ENCODE measurements at places on chromosomes 1 and 21.
A peak's percentile ranks its signal among the peaks of the same experiment; 100 is the strongest.

DNA sequence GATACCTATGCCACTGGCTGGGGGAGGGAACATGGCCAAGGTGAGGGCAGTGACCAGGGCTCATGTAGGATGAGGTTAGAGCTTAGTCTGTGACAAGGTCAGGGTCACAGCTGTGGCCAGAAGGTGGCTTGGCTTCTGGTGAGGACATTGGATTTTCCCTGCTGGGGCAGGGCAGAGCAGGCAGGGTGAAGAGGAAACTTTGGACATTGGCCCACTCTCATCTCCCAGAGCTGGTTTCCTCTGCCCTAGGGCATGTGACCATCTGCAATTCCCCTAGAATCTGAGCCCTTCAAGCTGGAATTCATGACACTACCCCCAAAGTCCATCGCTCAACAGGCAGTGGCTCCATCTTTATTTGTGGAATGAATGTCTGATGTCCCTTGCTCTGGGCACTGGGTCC is 5.3 kb downstream of the DMBX1 start:
- no peak for DNase-seq

DNA sequence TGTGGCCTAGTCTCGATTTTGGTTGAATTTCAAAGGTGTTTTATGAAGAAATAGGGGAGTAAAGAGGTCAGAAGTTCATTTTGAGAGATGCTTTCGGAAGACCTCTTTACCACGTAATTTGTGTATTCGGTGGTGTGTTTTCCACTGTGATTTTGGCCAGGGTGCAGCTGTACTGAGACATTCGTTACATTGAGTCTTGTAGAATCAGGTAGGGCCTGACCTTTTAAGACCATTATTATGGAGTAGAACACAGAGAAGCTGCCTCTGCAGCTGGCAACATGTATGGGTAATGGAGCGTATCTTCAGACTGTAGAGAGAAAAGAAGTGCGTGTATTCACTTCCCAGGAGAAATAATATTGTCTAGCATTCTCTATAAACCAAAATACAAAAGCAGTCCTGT is 326.5 kb downstream of the PDE4B start:
- DNase-seq = no peak

- DNase-seq = peak; percentile 41
Measured at GRCh38 chr1:16905110-16905867, 9.5 kb downstream of the RNU1-2 start.

DNA sequence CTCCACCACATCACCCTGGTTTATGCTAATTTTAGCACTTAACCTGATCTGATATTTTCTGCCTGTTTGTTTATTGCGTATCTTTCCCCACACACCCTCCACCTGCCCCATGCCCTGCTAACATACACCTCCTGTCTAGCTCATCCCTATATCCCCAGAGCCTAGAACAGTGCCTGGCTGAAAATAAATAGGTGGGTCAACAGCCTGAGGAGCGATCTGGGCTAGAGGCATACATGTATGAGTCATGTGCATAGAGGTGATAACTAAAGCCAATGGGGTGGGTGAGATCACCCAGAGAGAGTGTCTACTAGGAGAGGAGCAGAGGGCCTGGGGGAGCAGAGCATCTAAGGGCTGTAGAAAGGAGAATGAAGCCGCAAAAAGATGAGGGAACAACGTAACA is 2.7 kb downstream of the HTR1D start:
- no peak for DNase-seq

GRCh38 chr1:166924823-166925541 is 48.9 kb upstream of the TADA1 start:
- no peak for DNase-seq

DNA sequence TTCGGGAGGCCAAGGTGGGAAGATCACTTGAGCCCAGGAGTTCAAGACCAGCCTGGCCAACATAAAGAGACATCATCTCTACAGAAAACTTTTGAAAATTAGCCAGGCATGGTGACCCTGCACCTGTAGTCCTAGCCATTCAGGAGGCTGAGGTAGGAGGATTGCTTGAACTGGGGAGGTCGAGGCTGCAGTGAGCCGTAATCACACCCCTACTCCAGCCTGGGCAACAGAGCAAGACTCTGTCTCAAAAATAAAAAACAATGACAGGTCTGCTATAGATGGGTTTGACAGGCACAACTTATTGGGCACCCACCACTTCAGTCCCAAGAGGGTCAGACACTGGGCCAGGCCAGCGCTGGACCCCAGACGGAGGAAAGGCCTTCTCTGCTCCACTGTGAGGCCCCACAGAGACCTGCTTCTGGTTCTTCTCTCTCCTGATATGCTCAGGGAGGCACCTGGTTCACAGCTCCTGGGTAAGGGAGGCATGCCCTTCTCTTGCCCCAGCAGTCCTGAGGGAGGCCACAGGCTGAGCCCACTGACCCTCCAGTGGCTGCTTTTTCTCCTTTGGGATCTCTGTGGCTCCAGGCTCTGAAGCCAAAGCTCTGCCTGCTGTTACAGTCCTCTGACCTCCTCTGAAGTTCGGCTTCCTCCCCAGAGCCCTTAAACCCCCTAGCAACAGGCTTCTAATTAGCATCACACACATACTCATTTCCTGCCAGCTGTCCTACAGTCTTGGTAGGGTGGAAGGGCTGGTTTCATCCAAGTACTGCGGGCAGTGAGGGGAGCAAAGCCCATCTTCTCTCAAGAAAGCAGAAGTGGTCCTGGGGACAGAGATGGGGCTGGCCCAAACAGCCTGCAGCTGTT is 14.4 kb downstream of the S100A16 start:
- no peak for DNase-seq

GRCh38 chr1:32474954-32475353 is 10.1 kb downstream of the ZBTB8B start:
- no peak for DNase-seq

DNA sequence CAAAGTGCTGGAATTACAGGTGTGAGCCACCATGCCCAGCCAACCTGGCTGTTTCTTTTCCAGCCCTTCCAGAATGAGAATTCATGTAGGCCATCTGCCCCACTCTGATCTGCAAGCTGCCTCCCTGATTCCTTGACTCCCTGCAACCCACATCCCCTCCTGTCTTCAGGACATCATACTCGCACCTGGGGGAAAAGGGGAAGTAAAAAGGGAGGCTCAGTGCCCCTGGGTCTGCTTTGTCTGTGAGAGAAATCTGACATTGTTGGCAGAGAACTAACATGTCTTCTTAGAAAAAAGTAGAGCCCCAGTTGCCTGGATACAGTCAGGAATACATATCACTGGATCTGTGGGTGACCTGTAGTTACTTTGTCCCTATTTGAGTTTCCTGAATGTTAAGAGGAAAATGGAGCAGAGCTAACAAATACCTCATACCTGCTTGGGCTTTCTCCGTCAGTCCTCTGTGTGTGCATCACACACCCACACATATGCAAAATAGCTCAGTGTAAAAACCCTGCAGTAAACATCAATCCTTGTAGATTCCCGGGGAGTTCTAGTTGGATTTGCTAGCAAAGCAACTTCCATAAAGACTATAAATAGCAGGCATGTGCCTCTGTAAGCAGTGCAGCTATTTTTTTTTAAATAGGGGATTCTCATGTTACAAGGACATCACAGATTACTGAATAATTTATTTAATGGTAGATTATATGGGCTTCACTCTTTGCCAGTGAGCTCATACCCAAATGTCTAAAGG is 62.9 kb downstream of the TEX35 start:
- no peak for DNase-seq

DNA sequence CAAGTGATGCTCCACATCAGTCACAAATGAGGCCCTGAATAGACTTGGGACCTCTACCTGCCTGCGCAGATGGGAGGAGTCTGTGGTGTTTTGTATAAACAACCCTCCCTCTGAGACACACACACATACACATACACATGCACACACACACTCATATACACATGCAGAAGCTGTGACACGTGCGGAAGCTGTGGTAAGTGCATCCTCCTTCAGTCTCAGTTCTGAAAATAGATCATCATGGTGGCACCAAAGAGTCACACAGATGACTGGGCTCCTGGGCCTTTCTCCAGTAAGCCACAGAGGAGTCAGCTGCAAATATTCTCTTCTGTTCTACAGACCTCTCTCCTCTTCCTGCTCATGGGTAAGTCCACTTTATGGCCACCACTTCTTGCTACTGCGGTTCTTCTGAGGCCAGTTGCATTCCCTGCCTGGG is at the start of gene LY9:
TSS of gene LY9 (plus strand) at position 224 of the 433 bp plus-strand sequence. CDS start at position 238, 14 bp downstream.
- peak; percentile 64 for DNase-seq

- DNase-seq = no peak
Measured at GRCh38 chr1:61287014-61287413, 204.7 kb downstream of the NFIA start.

- DNase-seq = no peak
Measured at GRCh38 chr1:36711480-36711879, 228.8 kb upstream of the CSF3R start.

- DNase-seq = no peak
Measured at GRCh38 chr21:41135746-41136145, 32.2 kb upstream of the BACE2 start.

GRCh38 chr1:100759188-100759587 is 39.6 kb downstream of the VCAM1 start:
- no peak for DNase-seq

- no peak for DNase-seq
Measured at GRCh38 chr1:98098473-98098872, 177.6 kb upstream of the DPYD start.

- no peak for DNase-seq
Measured at GRCh38 chr1:203572134-203572625, 54.5 kb upstream of the ATP2B4 start.

DNA sequence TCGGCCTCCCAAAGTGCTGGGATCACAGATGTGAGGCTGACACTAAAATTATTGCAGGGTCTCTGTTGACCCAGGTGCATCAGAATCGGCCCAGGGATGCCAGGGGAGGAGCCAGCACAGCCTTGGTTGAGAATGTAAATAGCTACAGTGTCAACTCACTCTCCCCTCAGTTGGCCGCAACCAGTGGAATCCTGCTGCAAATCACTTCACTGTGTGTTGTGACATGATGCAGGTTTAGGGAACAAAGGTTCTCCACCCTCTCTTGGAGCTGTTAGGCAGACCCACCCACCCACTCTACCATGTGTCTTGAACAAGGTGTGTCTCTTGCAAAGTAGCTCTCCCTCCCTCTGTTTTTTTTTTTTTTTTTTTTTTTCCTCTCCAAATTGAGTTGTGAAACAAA is 60.5 kb upstream of the SOD1 start:
- no peak for DNase-seq

DNA sequence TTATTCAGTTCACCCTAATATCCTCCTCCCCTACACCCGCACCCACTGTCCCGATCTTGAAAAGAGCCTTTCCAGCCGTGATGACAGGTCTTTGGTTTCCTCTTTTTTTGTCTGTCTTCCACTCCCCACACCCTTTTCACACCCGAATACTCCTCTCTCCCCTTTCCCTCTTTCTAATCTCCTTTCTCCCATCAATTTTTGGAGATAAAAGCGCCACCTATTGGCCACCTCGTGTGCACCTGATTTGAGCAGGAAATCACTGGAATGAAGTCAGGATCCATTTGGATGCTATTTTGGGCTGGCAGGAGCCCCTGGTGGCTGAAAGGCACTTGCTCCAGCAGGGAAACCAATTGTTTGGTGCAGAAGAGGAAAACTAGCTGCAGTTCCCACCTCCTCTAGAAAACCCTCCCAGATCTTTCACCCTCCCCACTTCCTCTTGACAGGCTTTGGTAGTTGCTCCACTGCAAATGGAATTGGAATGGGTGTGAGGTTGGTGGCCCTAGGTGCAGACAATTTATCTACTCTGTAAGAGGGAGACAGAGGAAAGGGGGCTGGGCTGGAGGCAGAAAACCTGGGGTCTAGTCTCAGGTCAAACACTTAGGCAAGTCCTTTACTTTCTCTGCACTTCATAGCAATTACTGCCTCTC is 8.4 kb downstream of the FOXE3 start:
- DNase-seq = no peak

- no peak for DNase-seq
Measured at GRCh38 chr1:59697150-59697800, 117.5 kb upstream of the HOOK1 start.

GRCh38 chr1:185539277-185539943 is 194.8 kb upstream of the HMCN1 start:
- DNase-seq = no peak

DNA sequence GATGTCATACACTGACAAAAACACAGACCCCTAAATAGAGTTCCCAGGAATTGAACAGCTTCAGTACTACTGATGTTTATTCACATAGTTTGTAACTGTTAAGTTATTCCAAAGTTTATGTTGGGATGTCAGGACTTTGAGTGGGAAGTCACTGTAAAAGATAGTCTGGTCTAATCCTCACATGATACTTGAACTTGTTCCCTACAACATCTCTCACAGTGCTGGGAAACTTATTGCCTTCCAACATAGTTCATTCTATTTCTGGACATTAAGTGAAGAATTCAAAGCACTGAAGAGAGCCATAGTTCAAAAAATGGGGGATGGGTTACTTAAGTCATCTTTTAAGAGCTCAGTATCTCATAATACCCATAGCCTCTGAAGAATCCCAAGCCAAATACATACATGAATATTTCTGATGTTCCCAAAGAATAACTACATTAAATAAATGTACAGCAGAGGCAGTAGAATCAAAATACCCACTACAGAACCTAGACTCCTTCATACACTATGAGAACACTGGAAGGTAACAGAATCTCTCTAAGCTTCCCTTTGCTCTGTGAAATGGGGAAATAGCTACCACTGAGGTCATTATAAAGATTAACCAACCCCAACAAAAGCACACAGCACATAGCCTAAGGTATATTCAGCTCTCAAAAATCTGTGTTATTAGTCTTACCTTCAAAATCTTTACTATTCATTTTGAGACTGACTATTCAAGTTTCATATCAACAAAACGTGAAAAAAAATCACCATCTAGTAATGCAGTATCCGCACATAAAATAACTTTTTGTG is 81.4 kb downstream of the ESRRG start:
- no peak for DNase-seq

- no peak for DNase-seq
Measured at GRCh38 chr1:145999321-146000024, 3.1 kb upstream of the TXNIP start.

- no peak for DNase-seq
Measured at GRCh38 chr1:241600496-241600901, 39.7 kb downstream of the CHML start.

DNA sequence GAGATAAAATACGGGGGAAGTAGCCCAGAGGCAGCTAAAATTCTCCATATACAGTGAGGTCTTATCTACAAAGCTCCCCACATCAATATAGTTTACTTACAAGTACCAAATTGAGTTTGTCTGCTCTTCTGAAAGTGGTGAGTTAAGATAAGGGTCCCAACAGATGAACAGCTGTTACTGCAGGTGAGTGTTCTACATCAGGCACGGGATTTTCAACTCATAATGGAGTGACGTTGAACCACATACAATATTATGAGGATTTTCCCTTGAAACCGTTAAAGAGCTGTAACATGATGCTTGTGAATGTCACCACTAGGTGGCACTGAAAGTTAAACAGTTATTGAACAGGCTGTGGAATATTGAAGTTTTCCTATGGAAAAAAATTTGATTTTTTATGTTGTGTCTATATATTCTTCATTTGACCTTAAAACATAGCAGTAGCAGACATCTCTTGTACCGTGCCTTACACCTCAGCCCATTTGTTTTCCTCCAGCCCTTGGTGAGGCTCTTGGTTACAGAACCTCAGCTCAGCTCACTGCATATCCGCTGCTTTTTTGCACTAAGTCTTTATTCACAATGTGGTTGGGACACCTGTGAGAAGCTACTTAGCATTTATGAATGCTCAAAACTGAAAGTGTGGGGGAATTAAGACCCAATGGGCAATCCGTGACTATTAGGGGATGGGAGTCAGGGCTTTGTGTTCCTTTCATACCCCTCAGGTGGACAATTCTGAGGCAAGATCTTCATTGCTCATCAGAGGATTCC is 23.2 kb downstream of the CD1D start:
- no peak for DNase-seq
